ENCODE measurements at places on chromosomes 5 and 9.

- H3K36me3 ChIP-seq: no peaks in the 10 kb centered on the region
- no peak overlapping the region for H3K4me3 ChIP-seq
- DNase-seq: no peak
- no peaks in the 10 kb centered on the region for H3K4me1 ChIP-seq
Measured at GRCh38 chr5:6494939-6495338, 46.3 kb downstream of the UBE2QL1 start.

DNA sequence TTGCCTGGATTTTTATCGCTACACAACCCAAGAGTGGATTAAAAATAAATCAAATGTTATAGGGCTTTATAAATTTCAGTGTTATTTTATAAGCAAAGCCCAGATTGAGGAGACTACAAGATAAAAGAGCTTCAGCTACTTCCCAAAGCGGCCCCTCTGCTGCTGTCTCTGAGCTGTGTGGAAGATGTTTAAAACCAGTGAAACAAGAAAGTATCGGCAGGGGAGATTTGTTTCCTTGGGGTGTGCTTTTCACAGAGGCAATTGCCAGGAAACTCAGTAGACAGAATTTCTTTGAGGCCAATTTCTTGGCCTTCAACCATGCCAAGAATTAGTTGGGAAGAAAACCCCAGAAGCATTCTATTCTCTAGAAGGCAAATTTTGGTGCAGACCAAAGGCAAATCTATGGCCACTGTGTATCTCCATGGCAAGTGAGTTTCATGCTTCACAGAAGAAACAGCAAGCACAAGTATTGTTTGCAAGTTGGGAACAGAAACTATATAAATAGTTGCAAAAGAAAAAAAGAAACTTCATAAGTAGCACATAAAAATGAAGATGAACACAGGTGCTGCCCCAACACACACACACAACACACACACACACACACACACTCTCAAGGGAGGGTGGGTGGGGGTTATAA is 197.2 kb downstream of the PARP8 start:
- H3K4me3 ChIP-seq: no peak overlapping the region
- H3K36me3 ChIP-seq: no peaks in the 10 kb centered on the region
- DNase-seq: no peak
- no peak overlapping the region for H3K27ac ChIP-seq
- H3K4me1 ChIP-seq: no peaks in the 10 kb centered on the region

GRCh38 chr9:4630836-4631235 is 31.3 kb upstream of the PLPP6 start:
- no peak for DNase-seq
- no peak overlapping the region for H3K4me3 ChIP-seq
- no peaks in the 10 kb centered on the region for H3K27me3 ChIP-seq
- H3K36me3 ChIP-seq: no peaks in the 10 kb centered on the region

DNA sequence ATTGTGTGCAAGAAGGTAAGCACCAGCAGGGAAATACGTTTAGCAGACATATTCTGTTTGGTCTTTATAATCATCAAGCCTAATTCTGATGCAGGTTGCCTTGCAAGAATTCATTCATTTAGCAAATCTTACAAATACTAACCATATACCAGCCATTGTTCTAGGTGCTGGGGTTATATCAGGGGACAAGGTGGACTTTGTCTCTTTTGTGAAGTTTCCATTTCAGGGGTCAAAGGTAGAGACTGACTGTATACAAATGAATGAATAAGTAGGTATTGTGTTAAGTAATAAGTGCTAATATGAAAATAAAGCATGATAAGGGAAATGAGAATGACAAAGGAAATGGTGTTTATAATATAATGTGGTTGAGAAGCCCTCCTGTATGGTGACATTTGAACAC is 64.0 kb downstream of the LNPEP start:
- H3K27me3 ChIP-seq: no peaks in the 10 kb centered on the region
- no peak overlapping the region for H3K27ac ChIP-seq
- peaks cover 47% of the 10 kb centered on the region for H3K36me3 ChIP-seq
- DNase-seq: no peak
- no peak overlapping the region for H3K4me3 ChIP-seq

DNA sequence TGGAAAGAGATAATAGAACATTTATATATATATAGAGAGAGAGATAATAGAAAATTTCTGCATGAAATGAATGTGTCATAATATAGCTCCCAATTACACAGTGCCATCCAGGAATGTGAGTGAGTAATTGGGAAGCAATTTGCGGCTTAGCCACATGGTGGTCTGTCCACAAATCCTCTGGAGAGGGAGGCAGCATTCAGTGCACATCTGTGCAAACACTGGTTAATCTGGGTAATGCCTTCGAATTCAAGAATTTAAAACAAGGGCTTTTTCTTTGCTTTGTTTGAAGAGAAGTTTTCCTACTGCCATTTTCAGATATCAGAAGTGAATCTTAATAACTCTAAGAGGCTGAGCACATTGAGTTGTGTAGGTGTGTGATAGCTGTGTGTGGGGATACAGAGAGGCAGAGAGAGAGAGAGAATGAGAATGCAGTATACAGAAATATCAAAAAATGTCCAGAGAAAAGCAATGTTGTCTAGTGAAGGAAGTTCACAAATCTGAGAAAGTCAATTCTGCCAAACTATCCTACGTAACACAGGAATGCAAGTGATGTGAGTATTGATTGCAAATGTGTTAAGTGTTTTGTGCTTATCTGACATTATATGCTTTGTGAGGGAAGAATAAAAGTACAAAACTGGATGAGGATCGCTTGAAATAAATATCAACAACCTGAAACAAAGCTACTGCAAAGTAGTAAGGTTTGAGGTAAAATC is 134.6 kb downstream of the EDIL3 start:
- H3K36me3 ChIP-seq: no peaks in the 10 kb centered on the region
- H3K27ac ChIP-seq: no peak overlapping the region
- H3K4me3 ChIP-seq: no peak overlapping the region
- DNase-seq: no peak

DNA sequence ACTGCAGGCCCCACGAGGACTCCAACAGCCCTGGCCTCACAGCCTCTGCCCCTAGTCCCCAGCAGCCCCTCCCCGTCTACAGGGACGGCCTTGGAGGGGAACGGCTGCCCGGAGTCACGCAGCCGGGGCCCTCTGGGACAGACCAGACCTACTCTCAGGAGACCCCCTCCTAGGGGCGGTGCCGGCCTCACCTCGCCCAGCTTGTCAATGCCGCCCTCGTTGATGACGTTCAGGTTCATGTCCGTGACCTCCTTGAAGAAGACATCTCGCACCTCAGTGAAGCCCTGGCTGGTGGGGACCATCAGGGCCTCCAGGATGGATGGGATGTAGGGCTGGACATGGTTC is 58.6 kb downstream of the LRSAM1 start:
- no peak for DNase-seq
- peaks cover 23% of the 10 kb centered on the region for H3K4me1 ChIP-seq
- no peaks in the 10 kb centered on the region for H3K27me3 ChIP-seq
- peak overlapping the region; percentile 80 for H3K27ac ChIP-seq

GRCh38 chr5:151815051-151815450 is 43.3 kb downstream of the G3BP1 start:
- no peak overlapping the region for H3K4me3 ChIP-seq
- DNase-seq: no peak
- no peak overlapping the region for H3K27ac ChIP-seq
- H3K4me1 ChIP-seq: no peaks in the 10 kb centered on the region
- no peaks in the 10 kb centered on the region for H3K27me3 ChIP-seq

DNA sequence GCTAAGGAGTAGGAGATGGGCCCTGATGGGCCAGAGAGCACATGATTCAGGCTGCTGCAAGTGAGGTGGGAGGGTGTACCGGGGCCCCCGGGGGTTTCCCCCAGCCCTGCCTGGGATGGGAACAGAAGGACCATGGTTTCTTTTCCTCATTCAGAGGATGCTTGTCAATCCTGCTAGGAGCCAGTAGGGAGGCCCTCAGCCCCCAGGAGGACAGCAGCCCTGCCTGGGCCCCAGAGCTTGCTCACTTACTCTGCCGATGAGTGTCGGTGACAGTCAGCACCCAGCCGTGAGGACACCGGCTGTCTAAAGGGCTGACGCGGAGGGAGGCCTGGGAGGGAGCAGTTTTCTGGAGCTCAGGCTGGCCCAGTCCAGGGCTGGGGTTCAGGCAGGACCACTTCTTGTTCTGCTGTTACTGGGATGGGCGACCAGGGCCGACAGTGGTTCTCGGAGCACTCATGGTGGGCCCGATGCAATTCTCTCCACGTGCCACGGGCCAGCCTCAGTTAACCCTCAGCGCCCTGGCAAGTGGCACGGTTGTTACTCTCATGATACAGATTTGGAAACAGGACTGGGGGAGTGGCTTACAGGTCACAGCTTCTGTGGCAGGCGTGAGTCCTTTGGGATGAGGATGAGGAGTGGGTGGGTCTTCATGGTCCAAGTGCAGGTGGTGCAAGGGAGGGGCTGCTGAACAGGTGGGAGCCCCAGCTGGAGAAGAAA is 1.8 kb downstream of the ARRDC1 start:
- H3K4me3 ChIP-seq: no peak overlapping the region
- H3K4me1 ChIP-seq: peaks cover 54% of the 10 kb centered on the region
- DNase-seq: no peak
- H3K27ac ChIP-seq: no peak overlapping the region
- no peaks in the 10 kb centered on the region for H3K36me3 ChIP-seq

- H3K27ac ChIP-seq: no peak overlapping the region
- H3K27me3 ChIP-seq: no peaks in the 10 kb centered on the region
- no peak overlapping the region for H3K4me3 ChIP-seq
- DNase-seq: no peak
Measured at GRCh38 chr9:18542837-18543405, 69.0 kb downstream of the ADAMTSL1 start.

- H3K27ac ChIP-seq: no peak overlapping the region
- H3K4me3 ChIP-seq: no peak overlapping the region
- no peaks in the 10 kb centered on the region for H3K36me3 ChIP-seq
- H3K4me1 ChIP-seq: peaks cover 14% of the 10 kb centered on the region
- no peak for DNase-seq
Measured at GRCh38 chr5:178463321-178464155, 126.7 kb downstream of the COL23A1 start.

- no peaks in the 10 kb centered on the region for H3K4me1 ChIP-seq
- H3K36me3 ChIP-seq: no peaks in the 10 kb centered on the region
- H3K27me3 ChIP-seq: no peaks in the 10 kb centered on the region
- DNase-seq: peak; percentile 14
Measured at GRCh38 chr5:144183254-144183889, 12.7 kb downstream of the KCTD16 start.

DNA sequence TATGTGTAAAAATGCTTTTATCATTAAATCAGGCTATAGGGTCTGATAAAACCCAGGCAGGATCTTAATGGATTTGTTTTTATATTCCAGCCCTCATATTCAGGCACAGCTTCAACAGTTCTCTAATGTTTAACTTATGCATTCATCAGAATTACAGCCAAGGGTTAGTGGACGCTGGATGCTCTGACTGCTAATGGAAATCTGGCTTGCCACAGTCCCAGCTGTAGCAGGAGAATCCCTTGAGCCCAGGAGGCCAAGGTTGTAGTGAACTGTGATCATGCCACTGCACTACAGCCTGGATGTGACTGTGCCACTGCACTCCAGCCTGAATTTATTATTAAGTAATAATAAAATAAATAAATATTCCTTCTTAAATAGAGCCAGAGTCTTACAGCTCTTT is 98.0 kb downstream of the SLC25A46 start:
- H3K4me3 ChIP-seq: no peak overlapping the region
- H3K27ac ChIP-seq: no peak overlapping the region
- no peaks in the 10 kb centered on the region for H3K36me3 ChIP-seq
- H3K4me1 ChIP-seq: no peaks in the 10 kb centered on the region

DNA sequence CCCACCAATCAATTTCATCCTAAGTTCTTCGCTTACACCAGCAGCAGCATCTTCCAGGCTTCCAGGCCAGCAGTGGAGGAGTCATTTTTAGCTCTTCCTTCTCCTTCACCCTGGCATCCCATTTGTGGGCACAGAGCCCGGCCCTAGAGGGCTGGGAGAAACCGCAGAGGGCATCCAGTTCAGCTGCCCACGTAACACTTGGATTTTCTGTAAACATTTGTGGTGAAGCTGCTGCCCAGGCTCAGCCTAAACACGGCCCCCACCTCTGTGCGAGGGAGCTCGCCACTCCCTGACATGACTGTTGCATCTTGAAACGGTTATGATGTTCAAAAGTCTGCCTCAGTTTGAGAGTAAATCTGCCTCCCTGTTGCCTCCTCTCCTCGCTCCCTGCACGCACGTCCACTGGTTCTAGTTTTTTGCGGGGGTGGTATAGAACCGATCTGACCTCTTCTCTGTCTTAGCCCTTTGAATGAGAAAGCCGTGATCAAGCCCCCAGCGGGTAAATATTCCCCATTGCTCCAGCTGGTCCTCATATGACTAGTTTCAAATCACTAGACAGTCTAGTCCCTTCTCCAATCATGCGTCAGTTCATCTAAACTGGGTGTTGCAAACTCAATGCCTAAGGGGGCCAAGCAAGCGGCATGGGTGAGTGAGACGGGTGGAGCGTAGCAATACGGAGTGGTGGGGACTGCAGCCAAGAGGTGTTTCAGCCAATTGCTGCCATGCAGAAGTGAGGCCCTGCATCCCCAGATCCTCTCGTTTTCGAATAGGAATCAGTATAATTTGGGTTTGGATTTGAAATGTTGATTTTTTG is 34.9 kb upstream of the N4BP3 start:
- H3K4me1 ChIP-seq: peaks cover 20% of the 10 kb centered on the region
- no peak for DNase-seq
- H3K27me3 ChIP-seq: peaks cover 7% of the 10 kb centered on the region
- no peak overlapping the region for H3K4me3 ChIP-seq
- H3K27ac ChIP-seq: no peak overlapping the region

- no peak for DNase-seq
- H3K4me1 ChIP-seq: no peaks in the 10 kb centered on the region
- no peak overlapping the region for H3K4me3 ChIP-seq
- no peak overlapping the region for H3K27ac ChIP-seq
- no peaks in the 10 kb centered on the region for H3K36me3 ChIP-seq
- H3K27me3 ChIP-seq: peaks cover 35% of the 10 kb centered on the region
Measured at GRCh38 chr9:93897075-93897970, 57.8 kb downstream of the BARX1 start.

DNA sequence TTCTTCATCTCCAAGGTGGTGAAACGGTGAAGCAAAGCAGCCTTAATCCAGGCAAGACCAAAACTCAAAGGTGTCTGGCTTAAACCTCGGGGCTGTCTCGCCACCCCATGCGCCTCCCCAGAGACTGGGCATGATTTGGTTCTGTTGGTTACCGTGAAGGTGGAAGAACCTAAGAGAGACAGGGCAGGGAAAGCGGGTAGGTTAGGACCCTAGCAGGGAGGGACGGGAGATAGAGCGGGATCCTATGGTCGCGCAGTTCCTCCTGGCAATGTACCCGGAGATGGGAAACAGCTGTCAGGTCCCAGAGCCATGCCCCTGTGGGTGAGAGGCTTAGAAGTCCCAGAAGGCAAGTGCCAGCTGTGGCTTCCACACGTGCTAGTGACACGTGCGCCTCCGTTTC is 418.3 kb upstream of the IRX1 start:
- H3K4me3 ChIP-seq: no peak overlapping the region
- no peaks in the 10 kb centered on the region for H3K4me1 ChIP-seq
- H3K27me3 ChIP-seq: peaks cover 22% of the 10 kb centered on the region
- H3K36me3 ChIP-seq: no peaks in the 10 kb centered on the region
- H3K27ac ChIP-seq: no peak overlapping the region
- no peak for DNase-seq

- no peak for DNase-seq
- H3K27me3 ChIP-seq: peaks cover 8% of the 10 kb centered on the region
- H3K4me1 ChIP-seq: no peaks in the 10 kb centered on the region
- no peak overlapping the region for H3K27ac ChIP-seq
- H3K36me3 ChIP-seq: no peaks in the 10 kb centered on the region
- no peak overlapping the region for H3K4me3 ChIP-seq
Measured at GRCh38 chr9:14212077-14212476, 101.9 kb downstream of the NFIB start.

Data from K562 (cell line).